ENCODE measurements at places on chromosomes 11 and 22. TPM values are rescaled to one million over a fixed set of nuclear protein-coding genes. Genes with fewer than 3 reads are reported as not detected.

GRCh38 chr22:49969751-49970527, 9.4 kb downstream of the PIM3 start:
- DNase-seq: no peak

- DNase-seq: no peak
These were observed 26.0 kb upstream of the POLD3 start for GRCh38 chr11:74566146-74566960.

DNA sequence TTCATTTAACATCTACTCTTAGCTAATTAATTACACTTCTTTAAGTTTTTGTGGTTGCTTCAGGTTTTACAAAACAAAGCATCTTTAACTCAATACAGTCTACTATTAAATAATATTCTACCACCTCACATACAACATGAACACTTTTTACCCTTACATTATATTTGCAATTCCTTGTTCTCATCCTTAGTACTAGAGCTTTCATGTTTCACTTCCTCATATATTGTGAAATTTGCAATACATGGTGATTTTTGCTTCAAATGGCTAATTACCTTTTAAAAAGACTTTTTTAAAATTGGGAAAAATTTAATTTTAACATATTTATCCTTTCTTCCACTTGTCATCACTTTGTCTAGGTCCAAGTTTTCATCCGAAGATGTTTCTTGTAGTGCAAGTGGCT, 37.5 kb downstream of the RSF1 start:
- no peak for DNase-seq

GRCh38 chr11:78548911-78549590, 25.6 kb downstream of the NARS2 start:
- no peak for DNase-seq

DNA sequence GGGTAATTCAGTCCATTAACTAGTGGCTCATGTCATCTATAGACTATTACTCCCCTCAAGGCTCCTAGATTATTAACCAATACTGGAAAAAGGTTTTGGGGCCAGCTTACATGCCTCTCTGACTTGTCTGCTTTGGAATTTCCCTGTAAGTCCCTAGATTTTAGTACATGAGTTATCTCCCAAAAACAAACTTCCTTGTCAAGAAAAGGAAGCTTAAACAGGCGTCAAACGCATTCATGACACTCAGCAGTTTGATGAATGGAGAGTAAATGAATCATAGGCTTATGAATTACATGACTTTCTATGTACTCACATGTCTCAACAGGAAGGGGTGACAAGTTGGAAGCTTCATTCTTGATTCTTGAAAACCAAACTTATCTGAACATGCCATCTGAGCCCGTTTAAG, 70.8 kb downstream of the BLID start:
- peak; percentile 69 for DNase-seq

GRCh38 chr11:45141631-45142030, 4.8 kb upstream of the PRDM11 start:
- DNase-seq: no peak

DNA sequence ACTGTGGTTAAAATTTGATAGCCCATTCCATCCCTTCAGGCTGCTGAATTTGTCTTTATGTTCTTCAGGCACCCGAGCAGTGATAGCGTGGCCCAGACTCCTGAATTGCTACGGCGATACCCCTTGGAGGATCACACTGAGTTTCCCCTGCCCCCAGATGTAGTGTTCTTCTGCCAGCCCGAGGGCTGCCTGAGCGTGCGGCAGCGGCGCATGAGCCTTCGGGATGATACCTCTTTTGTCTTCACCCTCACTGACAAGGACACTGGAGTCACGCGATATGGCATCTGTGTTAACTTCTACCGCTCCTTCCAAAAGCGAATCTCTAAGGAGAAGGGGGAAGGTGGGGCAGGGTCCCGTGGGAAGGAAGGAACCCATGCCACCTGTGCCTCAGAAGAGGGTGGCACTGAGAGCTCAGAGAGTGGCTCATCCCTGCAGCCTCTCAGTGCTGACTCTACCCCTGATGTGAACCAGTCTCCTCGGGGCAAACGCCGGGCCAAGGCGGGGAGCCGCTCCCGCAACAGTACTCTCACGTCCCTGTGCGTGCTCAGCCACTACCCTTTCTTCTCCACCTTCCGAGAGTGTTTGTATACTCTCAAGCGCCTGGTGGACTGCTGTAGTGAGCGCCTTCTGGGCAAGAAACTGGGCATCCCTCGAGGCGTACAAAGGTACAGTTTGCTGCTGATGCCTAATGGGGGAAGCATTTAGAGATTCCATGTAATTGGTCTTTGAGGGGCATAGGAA, 4.7 kb downstream of the MADD start:
- no peak for DNase-seq

- no peak for DNase-seq
These were observed 404 bp downstream of the DCHS1 start for GRCh38 chr11:6655020-6655789.

DNA sequence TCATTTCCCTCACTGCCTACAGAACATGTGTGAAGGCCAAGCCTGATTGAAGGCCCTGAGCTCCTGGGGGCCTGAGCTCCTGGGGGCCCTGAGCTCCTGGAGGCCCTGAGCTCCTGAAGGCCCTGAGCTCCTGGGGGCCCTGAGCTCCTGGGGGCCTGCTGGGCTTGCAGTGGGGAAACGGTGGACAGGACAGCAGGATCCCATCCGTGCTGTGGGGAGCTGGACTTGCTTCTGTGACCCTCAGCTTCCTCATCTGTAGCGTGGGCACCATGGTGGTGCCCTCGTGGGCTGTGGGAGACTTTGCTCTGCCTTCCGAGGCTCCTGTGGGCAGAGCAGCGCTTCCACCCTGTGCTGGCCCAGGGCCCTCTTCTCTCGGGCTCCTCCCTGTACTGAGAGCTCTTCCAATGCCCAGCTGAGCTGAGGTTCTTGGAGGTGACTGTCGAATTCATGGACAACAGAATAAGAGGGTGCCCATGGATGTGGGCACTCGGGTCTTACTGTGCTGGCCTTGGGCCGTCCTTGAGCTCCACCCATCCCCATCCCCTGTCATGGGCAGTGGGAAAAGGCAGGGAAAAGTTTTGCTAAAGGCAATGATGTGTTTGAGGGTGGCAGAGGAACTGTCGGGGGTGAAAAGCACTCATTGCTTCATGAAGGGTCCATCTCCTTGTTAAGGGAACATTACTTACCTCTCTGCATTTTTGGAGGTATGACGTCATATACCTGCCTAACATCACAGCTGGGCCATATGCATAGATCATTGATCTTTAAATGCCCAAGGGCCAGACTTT, 786.7 kb downstream of the TBC1D22A start:
- no peak for DNase-seq

DNA sequence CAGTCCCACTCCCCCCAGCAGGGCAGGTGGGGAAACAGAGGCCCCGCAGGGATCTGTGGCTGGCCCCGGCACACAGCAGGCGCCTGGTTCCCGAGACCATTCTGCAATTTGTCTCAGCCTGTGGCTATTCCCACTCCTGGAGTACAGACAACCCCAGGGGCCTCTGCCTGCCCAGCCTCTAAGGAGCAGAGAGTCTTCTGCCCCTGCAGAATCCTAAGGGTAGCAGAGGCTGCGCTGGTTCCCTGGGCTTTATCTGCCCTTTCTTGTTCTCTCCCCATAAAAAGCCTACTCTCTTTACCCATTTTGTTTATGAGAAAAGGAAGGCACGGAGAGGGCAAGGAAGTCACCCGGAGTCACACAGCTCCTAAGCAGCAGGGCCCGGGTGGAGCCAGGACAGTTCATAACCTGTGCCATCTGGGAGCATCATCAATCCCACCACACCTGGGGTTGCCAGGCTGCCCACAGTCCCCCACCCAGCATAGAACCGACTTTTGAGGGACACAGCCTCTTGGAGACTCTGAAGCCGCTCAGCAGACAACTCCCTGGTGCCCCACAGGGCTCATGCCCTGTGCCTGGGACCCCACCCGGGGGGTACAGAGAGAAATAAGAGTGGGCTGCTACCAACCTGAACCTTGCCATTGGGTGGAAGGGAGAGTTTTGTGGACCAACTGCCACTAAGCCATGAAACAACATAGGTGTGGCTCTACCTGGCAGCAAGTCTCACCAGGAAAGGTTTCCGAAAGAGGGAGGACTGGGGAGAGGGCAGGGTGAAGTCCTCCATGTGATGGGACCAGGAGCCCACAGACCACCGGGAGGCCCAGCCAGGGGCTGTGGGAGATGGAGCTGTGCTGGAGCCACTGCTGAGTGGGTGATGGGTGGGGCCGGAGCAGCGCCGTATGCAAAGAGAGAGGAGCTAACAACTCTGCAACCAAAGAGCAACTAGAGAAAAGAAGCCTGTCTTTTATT, 17.2 kb upstream of the LINC01488 start:
- DNase-seq: no peak

DNA sequence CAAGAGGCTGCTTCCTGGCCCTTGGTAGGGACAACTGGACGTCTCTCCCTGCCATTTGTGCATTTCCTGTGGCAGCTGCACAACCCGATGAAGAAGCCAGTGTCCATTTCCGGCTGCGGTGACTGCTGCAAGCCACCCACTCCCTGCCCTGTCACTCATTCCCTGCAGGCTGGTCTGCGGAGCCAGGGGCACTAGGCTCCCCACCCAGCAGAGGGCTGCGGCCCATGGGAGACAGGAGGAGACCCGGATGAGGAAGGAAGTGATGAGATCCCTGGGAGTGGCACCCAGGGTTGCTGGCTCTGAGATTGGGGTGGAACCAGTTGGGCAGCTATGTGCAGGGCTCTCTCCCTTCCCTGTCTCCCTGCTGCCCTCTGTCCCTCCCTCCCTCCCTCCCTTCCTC, 10.0 kb upstream of the MYRF start:
- DNase-seq: peak; percentile 21

DNA sequence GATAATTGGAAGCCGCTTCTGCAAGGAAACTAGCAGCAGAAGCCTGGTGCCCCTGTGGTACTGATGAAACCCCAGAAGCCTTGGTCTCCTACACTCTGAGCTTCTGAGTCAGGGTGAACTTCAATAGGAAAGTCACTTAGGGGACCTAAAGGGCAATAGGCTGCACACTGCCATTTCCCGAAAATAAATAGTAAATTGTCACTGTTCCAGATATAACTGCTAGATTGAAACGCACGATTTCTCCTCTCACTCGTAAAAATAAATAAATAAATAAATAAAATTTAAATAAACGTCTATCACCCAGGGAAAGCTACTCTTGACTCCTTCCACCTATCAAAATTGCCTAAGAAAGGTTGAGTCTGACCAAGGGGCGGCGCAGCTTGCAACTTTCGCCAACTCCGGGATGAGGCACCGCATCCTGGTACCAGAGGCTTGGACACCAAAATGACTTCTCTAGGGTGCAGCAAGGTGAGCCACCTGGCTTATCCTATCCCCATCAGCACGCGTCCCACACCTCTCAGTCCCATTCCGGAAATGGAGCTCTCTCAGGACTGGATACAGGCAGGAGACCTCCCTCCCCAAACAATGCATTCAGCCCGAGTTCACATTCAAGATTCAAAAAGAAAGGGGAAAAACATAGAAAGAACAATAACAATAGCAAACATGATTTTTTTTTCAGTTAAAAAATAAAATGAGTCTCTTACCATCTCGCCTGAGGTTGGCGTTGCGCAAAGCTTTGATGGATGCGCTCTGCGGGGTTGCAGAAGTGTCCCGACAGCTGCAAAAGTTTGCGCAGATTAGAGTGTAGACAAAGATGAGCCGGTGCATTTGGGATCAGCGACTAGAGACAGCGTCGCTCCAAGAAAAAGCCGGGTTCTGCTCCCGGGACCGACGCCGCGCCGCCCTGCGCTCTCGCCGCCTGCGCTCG, 583 bp downstream of the PDGFD start:
- DNase-seq: peak; percentile 5

DNA sequence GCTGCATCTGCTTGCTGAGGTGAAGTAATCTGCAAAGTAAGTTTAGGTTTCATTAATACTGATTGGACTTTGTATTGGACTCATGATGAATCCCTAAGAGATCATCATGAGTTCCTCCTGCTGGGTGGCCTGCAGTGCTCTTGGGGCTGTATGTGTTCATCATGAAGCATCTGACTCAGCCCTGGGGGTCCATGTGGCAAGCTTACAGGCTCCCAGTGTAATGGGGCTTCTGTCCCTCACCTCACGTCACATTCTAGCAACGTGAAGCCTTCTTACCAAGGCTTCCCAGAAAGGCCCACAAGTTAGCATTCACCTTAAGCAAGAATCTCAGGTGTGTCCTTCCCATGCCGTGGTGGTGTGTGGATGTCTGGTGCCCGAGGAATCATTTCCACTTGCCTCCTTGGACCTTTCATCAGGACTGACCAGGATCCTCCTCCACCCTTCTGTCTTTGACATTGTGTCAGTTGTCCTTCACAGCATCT, 23.7 kb downstream of the CRKL start:
- DNase-seq: no peak

GRCh38 chr11:119673759-119674336, 55.2 kb downstream of the NECTIN1 start:
- no peak for DNase-seq

- peak; percentile 55 for DNase-seq
These were observed 32.7 kb upstream of the DDX10 start for GRCh38 chr11:108632041-108632704.

DNA sequence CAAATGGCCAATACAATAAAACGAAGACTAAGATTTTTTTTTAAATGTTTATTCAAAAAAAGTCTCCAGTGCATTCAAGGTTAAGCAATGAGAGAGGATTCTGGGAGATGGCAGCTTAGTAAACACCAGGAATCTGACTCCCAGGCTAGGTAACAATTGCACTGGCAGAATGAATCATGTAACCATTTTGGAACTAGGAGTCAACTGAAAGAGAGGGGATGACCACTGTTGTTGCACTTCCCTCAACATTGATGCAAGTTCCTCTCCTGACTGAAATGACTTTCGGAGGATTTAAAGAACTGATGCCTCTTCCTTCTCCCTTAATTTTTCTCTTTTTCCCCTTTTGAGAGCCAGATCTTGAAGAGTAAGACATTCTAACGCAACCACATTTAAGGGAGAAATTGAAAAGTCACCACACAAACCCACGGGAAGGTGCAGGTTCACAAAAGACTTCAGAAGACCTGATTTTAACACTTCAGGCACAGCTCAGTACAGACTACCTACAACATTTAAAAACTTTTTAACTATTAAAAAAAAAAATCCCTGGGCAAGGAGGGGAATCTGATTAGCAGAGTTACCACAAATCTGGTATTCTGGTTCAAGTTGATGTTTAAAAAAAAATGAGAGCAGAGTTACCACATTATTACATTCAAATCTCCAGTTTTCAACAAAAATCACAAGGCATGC, 56.8 kb downstream of the FCHSD2 start:
- peak; percentile 60 for DNase-seq

Gene OR4D5
- total RNA-seq: not detected

Gene LPXN
- total RNA-seq: 57.9 TPM

Gene NUDT22
- 89.8 TPM for total RNA-seq

Gene TMEM151A
- total RNA-seq: 0.32 TPM

Gene SYCE3
- total RNA-seq: not detected

All from LHCN-M2 (cell line).